Erythroblast (primary cell): ENCODE measurements at places on chromosomes 2 and 18.
A peak's percentile ranks its signal among the peaks of the same experiment; 100 is the strongest.

- DNase-seq: no peak
These were observed 132.6 kb upstream of the CDCA7 start for GRCh38 chr2:173221937-173222594.

GRCh38 chr18:3069671-3070433 is 56.9 kb upstream of the LPIN2 start:
- no peak for DNase-seq

DNA sequence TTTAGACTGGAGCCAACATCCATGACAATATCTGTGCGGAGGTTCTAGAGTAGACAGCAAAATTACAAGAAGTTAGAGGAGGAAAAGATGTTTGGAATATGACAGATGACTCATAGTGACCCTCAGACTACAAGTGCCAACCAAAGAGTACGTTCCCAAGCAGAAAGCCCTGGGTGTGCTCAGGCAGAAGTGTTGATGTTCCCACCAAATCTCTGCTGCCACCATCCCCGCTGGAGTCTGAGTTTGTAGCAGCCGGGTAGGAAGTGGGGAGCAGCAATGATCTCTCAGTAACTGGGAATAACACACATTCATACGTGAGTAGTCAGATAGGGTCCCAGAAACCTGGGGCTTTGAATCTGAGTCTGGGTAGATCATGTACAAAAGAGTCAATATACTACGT is 73.2 kb downstream of the XDH start:
- no peak for DNase-seq

GRCh38 chr2:222751821-222752719 is 80.6 kb downstream of the MOGAT1 start:
- DNase-seq: no peak

- no peak for DNase-seq
These were observed 368.1 kb upstream of the CDH19 start for GRCh38 chr18:66971960-66972359.

GRCh38 chr2:65727816-65728215 is 295.4 kb upstream of the SPRED2 start:
- DNase-seq: no peak

- no peak for DNase-seq
These were observed 56.4 kb upstream of the PPP1CB start for GRCh38 chr2:28695245-28695647.

DNA sequence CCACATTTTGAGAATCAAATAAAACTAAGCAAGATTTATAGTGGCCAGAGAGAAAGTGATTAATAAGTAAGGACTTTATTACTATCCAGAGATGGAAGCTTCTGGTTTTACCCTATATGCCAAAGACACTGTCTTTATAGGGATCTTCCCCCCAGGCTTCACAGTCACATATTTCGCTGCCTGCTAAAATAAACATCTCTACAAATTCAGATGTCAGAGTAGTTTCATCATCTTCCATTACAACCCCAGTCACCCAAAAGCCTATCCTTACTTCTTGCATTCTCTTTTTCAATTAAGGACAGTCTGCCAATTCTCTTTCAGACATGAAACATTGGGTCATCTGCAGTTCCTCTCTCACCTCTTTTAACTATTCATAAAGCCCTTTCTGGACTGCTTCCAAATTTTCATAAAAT is 28.3 kb downstream of the CREB1 start:
- DNase-seq: peak; percentile 49

DNA sequence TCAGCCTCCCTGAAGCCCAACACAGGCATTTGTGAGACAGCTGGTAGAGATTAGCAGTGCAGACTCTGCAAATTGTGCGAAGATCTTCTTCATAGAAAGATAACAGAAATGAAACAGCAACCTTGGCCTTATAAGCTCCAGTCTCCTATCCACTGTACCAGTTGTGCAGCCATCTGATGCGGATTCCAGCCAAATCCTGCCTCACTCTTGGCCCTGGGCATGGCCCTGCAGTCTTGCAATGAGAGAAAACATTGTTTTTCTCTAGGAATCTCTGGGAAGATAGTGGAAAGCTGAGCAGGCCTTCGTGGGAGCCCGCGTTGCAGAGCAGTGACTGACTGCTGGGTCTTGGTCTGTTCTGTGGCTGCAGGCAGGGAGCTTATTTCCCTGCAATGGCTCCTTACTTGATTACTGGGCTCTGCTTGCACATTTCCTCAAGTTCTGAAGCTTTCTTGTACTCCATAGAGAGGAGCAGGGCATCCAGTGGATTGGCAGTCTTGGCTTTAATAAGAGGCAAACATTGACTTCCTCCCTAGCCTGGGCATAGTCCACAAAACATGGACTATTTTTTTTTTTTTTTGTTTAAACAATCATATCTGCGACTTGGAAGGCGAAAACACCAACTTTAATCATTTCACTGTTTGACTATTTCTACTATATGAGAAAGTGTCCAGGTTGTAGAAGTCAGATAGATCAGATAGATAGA is 193.0 kb downstream of the ACTR3 start:
- no peak for DNase-seq

DNA sequence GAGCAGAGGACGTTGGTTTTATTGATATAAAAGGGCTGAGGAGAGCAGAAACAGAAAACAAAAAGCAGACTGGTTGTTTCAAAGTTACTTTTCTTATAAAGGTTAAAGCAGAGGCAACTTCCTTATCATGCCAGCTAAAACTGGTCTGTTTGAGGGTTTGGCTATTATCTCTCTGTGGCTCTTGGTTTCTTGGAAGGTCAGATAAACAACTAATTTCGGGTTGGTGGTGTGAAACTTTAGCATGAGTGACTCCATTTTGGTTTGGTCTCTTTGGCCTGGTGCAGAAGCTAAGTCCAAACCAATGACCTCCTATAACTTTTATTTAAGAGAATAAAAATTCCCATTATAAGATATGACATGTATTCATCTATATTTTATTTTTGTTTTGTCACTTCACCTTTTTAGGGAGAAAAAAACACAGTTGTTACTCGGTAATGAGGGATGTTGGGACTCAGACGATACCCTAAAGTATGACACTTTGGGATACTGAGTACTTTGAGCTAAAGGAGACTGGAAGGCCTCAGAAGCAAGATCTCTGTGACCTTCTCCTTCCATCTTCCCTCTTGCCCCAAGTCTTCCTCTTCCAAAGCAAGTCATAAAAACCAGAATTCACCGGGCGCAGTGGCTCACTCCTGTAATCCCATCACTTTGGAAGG is 23.3 kb downstream of the TNFAIP6 start:
- DNase-seq: peak; percentile 65

DNA sequence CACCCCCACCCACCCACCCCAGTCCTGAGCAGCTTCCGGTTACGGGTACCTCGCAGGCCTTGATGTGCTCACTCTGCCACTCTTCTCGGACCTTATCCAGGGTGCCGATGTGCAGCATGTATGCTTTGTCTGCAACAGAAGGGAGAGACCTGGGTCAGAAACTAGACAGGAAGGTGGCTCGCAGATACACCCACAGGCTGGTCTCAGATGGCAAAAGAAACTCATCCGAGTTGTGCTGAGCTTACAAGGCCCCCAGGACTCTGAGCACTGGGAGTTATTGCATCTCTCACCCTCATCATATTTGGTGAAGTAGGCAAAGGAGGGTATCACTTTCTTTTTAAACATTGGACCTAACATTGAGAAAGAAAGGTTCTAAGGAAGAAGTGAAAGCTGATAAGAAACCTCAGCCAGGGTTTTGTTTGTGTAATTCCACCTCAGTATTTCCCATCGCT is 30.6 kb upstream of the EPG5 start:
- DNase-seq: no peak

GRCh38 chr2:60413814-60414168 is 139.7 kb downstream of the BCL11A start:
- no peak for DNase-seq

DNA sequence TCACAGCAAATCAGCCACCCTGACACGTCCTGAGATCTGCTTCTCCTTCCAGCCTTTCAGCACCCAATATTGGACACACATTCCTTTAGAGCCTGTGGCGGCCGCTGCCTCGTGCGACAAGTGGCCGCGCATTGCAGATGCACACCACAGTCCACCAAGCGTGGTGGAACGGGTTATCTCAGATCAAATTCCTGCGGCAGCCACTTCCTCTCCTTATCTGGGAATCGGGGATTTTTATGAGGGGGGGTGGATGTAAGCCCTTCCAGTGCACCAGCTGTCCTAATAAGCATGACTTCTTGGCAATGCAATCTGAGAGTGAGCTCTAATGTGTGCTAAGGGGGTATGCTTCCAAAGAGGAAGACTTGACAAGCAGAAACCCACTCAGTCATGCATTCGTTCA is 18.3 kb upstream of the BMP10 start:
- no peak for DNase-seq

DNA sequence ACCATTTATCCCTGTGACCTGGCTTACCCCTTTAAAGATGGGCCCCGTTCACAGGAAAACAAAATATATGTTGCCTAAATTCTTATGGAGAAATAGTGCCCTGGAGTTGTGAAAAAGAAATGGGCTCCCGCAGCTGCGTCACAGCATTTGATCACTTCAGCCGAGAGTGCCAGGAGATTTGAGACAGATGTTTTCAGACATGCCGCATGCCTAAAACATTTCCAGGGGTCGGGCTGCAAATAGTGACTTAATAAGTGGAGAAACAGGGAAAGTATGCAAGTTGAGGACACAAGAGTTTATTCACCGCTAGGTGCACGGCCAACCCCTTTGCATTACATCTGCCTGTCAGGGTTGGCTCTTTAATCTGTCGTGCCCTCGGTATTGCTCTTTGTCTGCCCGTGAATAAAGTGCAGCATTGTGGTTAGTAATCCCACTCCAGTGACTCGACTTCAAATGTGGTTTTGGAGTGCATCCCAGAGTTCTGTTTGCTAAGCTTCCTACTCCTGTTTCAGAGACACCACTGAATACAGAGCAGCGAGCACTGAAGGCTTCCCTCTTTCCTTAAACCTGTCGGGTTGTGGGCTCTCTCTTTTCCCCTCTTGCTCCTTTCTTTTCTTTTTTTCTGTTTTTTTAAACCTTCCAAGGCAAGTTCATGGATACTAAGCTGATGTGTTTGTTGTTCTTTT is 187.5 kb downstream of the LTBP1 start:
- no peak for DNase-seq

DNA sequence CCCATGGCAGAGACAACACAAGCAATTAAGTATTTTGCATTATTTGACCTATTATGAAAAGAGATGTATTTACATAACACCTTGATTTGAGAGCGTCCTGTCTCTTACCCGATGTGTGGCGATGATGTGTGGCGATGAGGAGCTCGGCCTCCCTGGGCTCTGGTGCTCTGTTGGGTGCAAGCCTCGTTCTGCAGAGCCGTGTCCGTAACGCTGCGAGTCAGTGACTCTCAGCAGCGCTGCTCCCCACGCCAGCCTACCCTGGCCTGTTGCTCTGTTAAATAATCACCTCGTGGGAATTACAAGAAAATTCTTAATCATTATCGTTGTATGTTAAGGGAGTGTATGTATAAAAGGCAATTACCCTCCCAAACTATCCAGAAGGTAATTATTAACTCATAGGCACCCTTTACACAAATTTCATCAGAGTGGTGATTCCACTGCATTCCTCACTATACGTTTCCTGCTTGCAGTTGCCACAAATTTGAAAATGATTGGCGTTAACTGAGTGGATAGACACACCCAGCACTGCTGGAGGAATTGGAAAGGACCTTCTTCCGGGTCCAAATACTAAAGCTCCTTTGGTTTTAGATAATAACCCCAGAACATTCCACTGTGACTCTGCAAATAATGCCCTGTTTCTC is 52.0 kb upstream of the NFATC1 start:
- DNase-seq: no peak

DNA sequence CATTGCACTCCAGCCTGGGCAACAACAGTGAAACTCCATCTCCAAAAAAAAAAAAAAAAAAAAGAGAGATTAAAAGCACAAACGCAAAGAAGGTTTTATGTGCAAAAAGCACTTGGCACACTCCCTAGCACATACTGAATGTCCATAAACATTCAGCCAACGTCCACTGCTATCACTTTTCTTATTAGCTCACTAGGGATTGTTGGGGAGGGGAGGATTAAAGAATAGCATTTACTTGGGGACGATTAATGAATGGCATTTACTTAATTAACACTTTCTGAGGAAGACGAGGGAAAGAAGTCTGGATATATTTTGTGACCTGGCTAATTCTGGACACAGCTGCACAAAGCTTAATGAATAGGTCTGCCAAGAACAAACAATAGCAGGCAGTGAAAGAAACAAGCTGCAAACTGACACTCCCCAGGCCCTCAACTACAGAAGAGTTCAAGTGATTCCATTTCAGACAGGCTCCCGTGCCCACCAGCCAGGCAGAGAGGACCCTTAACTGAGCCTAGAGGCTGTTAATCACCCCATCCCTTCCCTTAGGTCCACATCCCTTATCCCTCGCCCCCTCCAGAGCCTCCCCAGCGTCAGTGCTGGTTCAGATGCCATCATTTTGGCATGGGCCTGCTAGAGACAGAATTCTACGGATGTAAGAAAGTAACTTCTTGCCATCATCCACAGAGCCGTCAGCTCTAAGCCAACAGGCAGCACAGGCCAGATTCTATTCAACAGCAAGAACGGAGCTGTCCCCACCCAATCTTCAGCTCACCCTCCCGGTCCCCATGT is 7.4 kb downstream of the CYB5A start:
- DNase-seq: no peak
